SJCRH30 (cell line): ENCODE measurements at places on chromosomes 2 and 18. TPM values are rescaled to one million over a fixed set of nuclear protein-coding genes. Genes with fewer than 3 reads are reported as not detected.

The CCBE1 gene
- not detected in 2 replicates for total RNA-seq

The HOXD3 gene
- total RNA-seq: not detected in 2 replicates

The KLHL14 gene
- 0.05 TPM in 1 of 2 replicates, not detected in the other for total RNA-seq

The ACOXL gene
- not detected in 2 replicates for total RNA-seq

The EMX1 gene
- not detected in 2 replicates for total RNA-seq

The KATNAL2 gene
- total RNA-seq: 4.2 and 5.1 TPM in 2 replicates
